ENCODE measurements at places on chromosomes 12 and 14.

DNA sequence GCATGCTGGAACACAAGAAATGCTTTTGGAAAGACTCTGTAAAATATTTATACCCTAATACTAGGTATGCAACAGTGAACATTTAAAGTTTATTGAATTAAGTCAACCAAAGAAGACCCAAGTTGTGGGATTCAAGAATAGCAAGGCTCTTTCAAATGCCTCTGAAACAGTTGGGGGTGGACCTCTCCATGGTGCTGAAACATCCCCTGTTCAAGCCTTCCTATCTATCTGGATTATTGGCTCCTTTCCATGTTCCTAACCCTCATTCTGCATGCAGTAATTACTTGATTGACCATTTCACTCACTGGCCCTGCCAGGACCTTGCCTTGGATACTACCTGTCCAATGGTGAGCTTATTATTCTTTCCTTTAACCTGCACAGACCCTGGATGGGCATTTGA lies 349.7 kb downstream of the NRXN3 start:
- DNase-seq, result no peak

DNA sequence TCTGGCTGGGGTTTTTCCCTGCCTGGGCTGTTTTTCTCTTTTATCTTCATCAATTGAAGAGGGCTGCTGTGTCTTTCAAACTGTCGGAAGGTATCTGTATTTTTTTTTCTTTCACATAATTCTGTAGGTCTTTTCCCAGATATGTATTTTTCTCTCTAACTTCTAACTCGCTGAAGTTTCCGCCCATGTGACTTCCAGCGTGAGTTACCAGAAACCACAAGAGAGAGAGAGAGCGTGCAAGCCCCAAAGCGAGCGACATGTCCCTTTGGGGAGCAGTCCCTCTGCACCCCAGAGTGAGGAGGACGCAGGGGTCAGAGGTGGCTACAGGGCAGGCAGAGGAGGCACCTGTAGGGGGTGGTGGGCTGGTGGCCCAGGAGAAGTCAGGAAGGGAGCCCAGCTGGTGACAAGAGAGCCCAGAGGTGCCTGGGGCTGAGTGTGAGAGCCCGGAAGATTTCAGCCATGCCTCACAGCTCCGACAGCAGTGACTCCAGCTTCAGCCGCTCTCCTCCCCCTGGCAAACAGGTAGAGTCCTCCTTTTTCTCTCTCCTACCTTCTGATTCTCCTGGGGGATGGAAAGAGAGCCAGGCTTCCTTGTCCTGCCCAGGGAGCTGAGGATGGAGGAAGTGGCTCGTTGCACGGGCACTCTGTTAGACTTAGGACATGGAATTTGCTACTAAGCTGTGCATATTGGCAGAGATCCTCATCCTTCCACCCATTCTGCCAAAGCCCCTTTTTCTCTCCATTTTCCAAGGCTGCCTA lies at the start of gene BATF:
Gene BATF, plus strand, starts transcription at position 246 of the 759 bp plus-strand sequence. Its CDS starts 214 bp downstream, at position 460.
- DNase-seq, result peak; percentile 62

- no peak for DNase-seq
Measured at GRCh38 chr12:70351076-70351475, 15.0 kb upstream of the KCNMB4 start.

GRCh38 chr12:55725556-55725955 lies 3.3 kb downstream of the CD63 start:
- DNase-seq, result no peak

DNA sequence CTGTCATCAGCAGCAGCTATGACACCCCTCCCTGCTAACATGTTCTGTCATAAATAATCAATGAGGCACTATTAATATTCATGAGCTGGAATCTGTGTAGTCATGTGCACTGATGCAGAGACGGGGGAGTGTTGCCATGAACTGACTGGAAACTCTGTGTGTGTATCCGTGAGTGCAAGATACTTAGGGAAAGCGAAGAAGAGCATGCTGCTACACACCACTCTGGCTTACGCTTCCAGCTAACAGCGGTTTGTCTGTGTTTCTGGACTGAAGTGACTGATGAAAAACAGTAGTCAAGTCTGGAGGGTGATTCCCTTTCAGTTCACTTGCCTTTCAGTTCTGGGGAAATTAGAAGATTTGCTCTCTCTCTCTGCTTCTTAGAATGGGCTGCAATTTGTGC lies 249.4 kb downstream of the PDZRN4 start:
- no peak for DNase-seq

GRCh38 chr14:22976620-22977433 lies 5.5 kb downstream of the AJUBA start:
- DNase-seq, result no peak

DNA sequence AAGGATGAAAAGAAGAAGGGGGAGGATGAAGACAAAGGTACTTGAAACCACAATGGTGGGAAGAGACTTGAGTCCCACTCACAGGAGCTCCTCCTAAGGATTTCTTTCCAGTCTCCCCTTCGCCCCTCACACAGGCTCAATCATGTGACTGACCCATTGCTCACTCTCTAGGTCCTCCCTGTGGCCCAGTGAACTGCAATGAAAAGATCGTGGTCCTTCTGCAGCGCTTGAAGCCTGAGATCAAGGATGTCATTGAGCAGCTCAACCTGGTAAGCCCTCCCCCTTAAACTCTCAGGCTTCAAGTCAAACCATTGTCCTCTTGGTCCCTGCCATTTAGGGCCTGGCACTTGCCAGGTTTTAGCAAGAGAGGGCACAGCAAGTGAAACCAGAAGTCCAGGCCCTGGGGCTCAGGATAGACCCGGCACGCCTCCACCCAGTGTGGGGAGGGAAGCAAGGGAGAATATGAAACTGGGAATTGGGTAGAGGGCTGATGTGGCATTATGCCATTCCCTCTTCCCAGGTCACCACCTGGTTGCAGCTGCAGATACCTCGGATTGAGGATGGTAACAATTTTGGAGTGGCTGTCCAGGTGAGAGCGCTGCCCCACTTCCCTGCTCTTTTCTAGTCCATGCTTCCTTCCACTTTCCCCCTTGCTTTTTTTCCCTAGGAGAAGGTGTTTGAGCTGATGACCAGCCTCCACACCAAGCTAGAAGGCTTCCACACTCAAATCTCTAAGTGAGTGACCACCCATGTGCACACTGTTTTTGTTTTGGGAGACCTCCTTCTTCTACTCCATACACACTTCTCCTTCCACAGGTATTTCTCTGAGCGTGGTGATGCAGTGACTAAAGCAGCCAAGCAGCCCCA lies 1.8 kb downstream of the PSME1 start:
- no peak for DNase-seq

DNA sequence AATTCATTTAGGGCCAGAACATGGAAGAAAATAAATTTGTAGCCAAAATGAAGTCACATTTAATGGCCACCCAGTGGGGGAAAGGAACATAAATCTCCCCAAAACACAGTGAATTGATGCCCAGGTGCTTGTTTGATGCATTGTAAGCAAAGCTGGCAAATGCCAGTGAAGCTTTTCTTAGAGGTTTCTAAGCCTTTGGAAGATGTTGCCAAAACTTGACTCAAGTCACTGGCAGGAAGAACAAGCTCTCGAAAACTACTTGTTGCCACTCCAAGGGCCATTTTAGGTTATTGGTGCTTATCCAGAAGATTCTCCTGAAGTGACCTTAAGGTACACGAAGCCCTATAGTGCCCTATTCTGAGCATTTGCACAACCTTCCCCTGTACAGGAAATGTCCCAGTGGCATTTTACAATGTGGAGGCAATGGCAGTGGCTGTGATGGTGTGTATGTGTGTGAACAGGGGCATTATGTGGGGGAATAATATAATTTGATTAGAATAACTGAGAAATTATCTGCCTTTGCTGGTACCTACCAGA lies 89.5 kb upstream of the NOVA1 start:
- no peak for DNase-seq

- no peak for DNase-seq
Measured at GRCh38 chr12:1812650-1813302, 7.6 kb upstream of the LRTM2 start.

GRCh38 chr14:22263961-22264360 lies 325.1 kb downstream of the DAD1 start:
- no peak for DNase-seq

GRCh38 chr14:68094752-68095151 lies 275.2 kb downstream of the RAD51B start:
- DNase-seq, result no peak

DNA sequence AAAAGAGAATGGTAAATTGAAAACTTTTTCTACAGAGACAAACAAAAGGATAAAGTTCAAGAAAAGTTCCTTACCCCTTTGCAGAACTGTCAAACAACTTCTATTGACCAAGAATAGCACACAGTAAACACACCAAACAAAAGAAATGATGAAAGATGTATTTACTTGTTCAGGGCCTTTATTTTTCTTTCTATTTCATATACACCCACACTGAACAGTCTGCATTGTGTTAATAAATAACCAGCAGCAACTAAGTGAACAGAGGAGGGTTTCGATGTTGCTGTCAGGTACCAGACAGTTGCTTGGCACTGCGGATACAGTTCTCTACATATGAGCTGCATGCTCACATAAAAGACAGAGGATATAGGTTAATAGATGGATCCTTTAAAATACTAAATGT lies 122.1 kb downstream of the SOX5 start:
- DNase-seq, result no peak

- no peak for DNase-seq
Measured at GRCh38 chr12:119363490-119363889, 29.0 kb downstream of the CCDC60 start.

DNA sequence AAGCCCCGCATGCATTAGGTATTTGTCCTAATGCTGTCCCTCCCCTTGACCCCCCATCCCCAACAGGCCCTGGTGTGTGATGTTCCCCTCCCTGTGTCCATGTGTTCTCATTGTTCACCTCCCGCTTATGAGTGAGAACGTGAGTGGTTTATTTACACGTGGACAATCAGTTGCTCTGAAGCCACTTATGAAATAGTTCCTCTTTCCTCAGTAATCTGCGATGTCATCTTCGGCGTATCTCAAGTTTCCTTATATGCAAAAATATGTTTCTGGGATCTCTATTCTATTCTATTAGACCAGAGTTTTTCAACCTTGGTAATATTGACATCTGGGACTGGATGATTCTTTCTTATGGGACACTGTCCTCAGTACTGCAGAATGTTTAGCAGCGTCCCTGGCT lies 56.0 kb upstream of the DCD start:
- no peak for DNase-seq

- no peak for DNase-seq
Measured at GRCh38 chr12:92612611-92613010, 90.2 kb upstream of the PLEKHG7 start.

DNA sequence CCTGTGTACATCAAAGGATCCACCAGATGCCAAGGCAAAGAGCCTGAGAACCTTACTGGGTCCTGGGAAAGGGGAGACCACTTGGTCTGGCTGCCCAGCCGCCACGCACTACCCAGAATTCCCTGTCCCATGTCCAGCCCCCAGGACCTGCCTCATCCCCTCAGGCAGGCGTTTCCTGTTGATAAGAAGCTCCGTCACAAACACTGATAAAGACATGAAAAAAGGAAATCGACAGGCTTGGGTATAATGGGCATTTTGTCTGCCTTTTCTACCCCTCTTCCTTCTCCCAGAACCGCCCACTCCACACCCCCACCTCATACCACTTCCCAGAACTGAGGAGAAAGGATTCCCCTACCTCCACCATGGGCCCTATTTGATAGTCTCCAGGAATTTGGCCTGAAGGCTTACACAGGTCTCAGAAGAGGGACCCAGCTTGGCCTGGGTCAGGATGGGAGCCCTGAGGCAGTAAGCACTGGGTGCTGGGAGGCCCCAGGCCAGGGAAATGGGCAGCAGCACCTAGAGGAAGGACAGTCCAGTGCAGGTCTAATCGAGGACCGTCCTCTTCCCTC lies 18.8 kb downstream of the ACVRL1 start:
- no peak for DNase-seq

- DNase-seq, result no peak
Measured at GRCh38 chr12:10211101-10211939, 1.4 kb upstream of the GABARAPL1 start.

DNA sequence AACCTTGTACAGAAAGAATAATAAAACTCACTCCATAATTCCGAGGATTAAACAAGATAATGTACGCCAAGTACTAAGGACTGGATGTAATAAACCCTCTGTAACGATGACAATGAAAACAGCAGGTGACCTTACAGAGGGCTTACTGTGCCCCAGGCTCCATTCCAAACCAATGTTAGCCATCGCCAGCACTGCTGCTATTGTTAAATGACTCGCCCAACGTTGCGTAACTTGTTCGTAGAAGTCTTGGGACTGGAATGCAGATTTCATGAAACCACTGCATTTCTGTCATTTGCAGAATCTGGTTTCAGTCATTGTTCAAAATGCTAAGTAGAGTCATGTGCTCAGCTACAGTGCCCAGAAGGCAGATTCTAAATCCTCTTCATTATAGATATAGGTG lies 728 bp upstream of the STON2 start:
- no peak for DNase-seq

GRCh38 chr12:69578283-69578682 lies 7.0 kb upstream of the CCT2 start:
- no peak for DNase-seq

- no peak for DNase-seq
Measured at GRCh38 chr14:91649930-91650329, 82.0 kb downstream of the CATSPERB start.

DNA sequence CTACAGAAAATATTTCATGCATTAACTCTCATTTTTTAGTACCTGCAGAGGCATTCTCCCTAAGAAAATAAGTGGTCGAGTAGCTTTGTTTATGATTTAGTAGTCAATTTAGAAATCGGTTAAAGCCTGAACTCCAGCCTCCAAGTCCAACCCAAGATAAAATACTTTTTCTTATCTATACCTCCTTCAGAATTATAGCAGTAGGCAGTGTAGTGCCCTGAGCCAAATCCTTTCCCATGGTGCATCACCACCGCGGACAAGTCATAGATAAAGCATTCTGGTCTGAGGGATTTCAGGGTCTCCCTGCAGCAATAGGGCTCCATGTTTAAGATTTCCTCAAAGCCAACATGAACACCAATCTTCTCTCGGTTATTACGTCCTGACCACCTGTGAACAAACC lies 30.5 kb downstream of the USP44 start:
- DNase-seq, result no peak

DNA sequence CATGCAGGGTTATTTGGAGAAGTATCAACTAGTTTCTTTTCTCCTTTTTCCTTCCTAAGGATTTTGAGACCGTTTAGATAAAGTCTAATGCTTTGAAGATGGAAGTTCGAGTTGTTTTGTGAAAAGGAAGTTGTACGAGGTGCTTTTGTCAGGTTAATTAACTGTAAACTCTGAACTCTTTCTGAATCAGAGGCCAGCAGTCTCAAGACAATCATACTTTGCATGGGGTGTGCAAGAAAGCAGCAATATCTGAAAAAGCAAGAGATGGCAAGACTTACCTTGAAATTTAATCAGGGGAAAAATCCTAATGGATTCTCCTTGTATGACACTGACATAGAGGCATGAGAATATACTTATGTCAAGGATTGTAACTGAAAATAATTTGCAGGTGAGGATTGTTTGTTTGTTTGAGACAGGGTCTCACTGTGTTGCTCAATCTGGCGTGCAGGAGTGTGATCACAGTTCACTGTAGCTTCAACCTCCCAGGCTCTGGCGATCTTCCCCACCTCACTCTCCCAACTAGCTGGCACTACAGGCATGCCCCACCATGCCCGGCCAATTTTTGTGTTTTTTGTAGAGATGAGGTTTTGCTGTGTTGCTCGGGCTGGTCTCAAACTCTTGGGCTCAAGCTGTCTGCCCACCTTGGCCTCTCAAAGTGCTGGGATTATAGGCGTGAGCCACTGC lies 170.2 kb upstream of the HMGA2 start:
- no peak for DNase-seq
